ENCODE measurements at places on chromosomes 11 and 22.

- DNase-seq = no peak
Measured at GRCh38 chr11:30348035-30348434, 25.1 kb downstream of the ARL14EP start.

DNA sequence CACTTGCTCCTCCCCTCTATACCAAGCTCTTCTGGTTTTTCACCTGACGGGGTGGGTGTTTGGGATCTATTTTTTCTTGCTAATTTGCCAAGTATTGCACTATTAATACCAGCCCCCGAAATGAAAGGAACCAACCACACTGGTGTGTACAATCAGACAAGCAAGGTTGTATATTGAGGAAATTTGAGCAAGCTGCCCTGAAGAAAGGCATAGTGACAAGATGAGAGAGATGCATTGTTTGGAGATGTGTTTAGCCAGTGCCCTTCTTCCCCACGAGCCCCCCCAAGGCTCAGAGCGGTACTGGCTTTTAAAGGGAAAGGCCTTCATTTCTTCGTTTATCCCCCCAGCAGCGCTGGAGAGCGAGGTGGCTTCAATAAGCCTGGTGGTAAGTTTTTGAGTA, 15.2 kb upstream of the GAS2L1 start:
- no peak for DNase-seq

DNA sequence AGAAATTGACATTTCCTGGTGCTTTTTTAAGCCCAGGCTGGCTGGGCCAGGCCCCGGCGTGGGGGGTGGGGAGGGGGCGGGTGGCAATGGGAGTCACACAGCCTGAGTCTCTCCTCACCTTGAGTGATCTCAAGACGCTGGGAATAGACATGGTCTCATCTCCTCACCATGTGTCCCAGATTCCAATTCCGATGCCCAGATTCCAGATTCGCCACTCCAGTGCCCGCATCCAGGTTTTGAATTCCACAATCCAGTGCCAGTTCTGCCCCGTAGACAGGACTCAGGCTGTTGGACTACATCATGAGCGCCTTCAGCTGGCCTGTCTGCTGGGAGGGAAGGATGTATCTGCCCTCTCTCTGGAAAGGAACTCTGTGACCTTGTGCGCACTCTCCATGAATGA, 19.1 kb downstream of the KCNC1 start:
- no peak for DNase-seq

- DNase-seq = no peak
Measured at GRCh38 chr22:33020721-33021120, 37.5 kb downstream of the SYN3 start.

DNA sequence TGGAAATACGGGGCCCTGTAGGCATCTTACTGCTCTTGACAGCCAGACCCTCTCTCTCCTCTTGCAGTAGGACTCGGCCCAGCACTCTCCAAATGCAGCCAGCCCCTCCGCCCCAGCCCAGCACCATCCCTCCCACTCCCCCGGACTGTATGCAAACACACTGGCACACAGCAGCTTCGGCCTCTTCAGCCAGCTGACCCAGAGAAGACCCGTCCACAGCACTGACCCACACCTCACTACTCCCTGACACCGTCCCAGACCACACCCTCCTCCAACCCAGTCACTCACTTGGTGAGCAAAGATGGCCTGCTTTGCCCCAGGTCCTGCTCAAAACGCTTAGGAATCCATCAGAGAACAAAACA, 164.6 kb downstream of the IGLL1 start:
- DNase-seq = no peak

DNA sequence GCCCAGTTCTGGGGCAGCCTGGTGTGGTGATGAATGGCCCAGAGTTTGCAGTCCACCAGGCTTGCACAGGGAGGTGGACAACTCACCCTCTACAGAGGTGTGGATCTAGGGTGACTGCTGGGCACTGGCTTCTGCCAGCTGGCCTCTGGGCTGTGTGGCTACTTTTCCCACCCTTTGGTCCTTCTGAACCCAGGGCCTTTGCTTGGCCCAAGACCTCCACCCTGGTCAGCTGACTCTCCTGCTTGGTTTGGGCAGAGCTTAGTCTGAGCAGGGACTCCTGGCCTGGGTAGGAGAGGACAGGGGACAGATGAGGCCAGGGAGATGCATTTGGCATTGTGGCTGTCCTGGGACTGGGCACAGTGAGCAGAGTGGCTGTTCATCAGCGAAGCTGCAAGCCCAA, 83.0 kb upstream of the SHANK2 start:
- DNase-seq = no peak

GRCh38 chr22:19979712-19980493, 36.7 kb downstream of the ARVCF start:
- no peak for DNase-seq

- DNase-seq = no peak
Measured at GRCh38 chr22:27418261-27418660, 383.3 kb downstream of the MN1 start.

DNA sequence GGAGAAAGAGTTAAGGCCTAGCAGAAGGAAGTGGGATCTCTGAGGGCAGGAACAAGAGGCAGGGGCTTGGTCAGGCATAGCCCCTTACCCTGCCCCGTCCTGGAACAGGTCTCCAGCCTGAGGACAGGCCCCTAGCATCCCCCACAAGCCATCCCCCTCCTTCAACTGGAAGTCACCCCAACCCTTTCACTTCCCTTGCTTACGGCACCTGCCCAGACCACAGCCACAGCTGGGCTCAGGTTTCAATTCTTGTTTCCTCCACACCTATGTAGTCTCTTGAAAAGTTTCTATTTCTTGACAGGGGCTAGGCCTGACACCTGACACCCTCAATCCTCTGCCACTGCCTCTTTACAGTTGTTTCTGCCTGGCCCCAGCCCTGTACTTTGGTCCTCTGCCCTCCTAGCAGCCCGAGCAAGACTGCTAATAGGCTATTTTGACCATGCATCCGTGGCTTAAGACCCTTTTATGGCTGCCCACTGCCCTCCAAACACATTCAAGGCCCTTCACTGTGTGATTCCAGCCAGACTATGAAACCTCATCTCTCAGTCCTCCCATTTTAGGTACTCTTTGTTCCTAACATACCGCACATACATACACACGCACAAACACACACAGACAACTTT, 10.9 kb upstream of the FCHSD2 start:
- DNase-seq = no peak

- DNase-seq = no peak
Measured at GRCh38 chr11:36672815-36673450, 74.9 kb upstream of the RAG2 start.

GRCh38 chr11:62399878-62400266, 19.0 kb upstream of the SCGB1A1 start:
- DNase-seq = no peak

DNA sequence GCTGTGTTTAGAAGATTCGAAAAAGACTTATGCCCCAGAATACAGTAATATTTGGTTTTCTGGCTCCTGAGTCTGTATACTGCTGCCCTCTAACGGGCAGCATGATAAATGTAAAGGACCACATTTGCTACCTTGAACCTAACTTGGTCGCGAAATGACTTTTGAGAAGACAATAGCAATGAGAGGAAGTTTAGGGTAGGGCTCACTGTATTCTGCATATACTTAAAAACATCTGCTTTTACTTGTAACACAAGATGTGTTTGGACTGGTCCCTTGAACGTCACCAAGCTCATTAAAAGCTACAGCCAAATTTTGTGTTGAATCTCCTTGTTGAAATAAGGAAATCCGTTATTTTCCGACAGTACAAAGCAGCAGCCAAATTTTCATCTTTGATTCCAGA, 309.1 kb downstream of the SWAP70 start:
- no peak for DNase-seq

GRCh38 chr11:41522391-41522790, 62.9 kb upstream of the LRRC4C start:
- no peak for DNase-seq

DNA sequence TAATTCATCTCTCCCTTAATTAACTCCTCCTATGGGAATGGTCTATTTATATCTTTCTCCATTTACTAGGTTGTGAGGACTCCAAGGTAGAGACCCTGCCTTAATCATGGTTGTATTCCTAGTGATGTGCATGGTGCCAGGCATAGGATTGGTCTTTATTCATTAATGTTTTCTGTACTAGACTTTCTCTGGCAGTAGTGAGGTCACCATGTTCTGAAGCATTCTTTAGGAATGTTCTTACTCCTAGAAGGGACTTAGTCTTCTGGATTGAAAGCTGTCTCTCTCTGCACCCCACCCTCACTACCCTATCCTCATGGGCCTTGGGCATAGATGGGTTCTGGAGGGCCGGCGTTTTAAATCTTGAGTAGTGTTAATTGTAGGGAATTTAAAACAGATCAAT, 10.6 kb upstream of the INSC start:
- DNase-seq = no peak

GRCh38 chr11:111762981-111763643, 3.1 kb downstream of the PPP2R1B start:
- no peak for DNase-seq

GRCh38 chr11:87005569-87005921, 32.2 kb upstream of the TMEM135 start:
- DNase-seq = no peak

GRCh38 chr11:17948296-17948695, 64.6 kb downstream of the SERGEF start:
- no peak for DNase-seq

GRCh38 chr22:41800348-41801146, at the start of gene CCDC134:
CCDC134 (plus strand) TSS chr22:41800679; CDS start chr22:41808891, 8,212 bp downstream.
- DNase-seq = peak; percentile 92

- no peak for DNase-seq
Measured at GRCh38 chr11:73981051-73981805, 1.4 kb downstream of the UCP2 start.

GRCh38 chr11:3227568-3228444, 4.4 kb downstream of the MRGPRE start:
- DNase-seq = no peak

- no peak for DNase-seq
Measured at GRCh38 chr22:23033116-23033905, 37.0 kb upstream of the GNAZ start.

DNA sequence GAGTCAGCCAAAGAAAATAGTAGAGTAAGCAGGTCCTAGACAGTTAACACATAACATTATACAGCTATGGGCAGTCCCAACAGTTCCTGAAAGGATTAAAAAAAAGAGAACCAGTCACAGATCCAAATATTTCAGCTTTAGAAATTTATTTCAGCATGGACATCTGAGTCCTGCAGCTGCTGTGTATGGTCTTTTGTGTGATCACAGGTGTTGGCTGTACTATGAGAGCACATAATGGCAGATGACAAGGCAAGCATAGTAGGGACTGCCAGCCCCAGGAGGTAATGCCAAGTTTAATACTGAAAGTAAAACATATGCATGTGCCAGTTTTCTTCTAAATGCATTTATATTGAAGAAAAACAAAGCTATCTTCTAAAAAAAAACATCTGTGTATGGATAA, 158.1 kb downstream of the GRIA4 start:
- DNase-seq = no peak

- DNase-seq = no peak
Measured at GRCh38 chr22:44130076-44130711, 50.5 kb upstream of the PARVG start.

DNA sequence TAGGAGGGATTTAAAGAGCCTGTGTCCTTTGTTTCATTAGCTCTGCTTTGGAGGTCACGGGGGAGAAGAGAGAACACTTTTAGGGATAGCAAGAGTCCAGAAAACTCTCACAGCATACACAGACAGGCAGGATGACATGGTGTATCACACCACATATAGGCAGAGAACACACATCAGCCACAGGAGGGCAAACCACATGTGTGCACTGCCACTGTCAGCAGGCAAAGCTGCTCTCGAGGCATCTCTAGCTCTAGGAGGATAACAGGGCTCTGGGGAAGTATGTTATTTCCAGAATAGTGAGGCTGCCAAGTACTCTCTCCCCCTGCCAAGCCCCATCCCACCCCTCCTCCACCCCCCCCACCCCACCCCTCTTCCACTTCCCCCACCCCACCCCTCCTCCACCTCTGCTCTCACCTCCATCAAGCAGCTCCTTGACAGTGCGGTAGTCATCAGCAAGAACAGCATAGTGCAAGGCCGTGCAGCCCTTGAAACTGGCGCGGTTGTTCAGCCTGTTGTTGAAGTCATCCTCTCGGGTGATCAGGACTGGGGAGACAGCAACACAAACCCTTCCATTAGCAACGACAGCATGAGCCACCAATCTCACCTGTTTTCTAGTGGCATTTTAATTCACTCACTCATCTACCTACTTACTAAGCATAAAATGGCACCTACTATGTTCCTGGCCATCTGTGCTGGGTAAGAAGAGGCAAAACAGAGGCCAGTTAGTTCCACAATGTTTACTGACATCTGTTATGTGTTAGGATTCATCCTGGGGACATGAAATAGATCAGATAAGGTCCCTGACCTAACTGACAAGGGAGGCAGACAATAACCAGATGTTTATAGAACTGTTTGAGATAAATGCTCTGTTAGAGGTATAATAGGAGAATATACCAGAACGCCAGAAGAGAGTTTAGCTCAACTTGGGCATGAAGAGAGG, 75.6 kb downstream of the CLPB start:
- no peak for DNase-seq

DNA sequence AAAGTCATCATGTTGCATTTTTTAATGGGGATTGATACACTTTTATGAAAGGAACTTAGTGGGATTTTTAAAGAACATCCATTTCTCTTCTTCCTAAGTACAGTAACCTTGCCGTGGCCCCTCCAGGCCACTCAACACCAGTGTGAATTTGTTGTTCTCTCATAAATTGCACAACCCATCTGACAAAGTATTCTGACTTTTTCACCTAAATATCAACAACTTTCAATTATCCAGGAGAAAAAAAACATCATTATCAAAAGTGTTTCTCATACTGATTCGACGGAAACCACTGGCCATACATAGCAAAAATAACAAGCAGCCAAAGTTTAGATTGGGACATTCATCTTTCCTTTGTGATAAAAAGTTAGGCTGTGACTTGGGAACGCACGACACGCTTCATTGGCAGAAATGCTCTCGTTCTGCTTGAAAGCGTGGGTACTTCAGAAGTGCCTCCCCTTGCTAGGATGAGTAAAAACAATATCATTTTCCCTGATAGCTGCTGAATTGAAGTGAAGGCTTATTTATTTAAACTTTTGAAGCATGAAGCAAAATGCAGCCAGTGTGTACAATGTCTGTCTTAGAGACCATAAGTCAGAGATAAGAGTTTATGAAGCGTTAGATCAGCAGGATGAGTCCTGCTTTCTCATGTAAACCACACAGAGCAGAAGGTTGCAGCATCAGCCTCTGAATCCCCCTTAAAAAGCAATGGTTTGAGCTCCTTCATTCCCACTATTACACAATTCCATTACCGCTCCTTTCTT, 20.6 kb upstream of the EIF3M start:
- DNase-seq = no peak

- no peak for DNase-seq
Measured at GRCh38 chr22:17802822-17803221, 28.6 kb upstream of the BID start.

GRCh38 chr11:110160016-110160415, 66.8 kb downstream of the ZC3H12C start:
- DNase-seq = no peak

All from ureter (tissue), 1 donor.